ENCODE measurements at places on chromosomes 16 and 17.

- no peak for DNase-seq
Measured at GRCh38 chr17:47877368-47878034, 18.5 kb upstream of the SP2 start.

DNA sequence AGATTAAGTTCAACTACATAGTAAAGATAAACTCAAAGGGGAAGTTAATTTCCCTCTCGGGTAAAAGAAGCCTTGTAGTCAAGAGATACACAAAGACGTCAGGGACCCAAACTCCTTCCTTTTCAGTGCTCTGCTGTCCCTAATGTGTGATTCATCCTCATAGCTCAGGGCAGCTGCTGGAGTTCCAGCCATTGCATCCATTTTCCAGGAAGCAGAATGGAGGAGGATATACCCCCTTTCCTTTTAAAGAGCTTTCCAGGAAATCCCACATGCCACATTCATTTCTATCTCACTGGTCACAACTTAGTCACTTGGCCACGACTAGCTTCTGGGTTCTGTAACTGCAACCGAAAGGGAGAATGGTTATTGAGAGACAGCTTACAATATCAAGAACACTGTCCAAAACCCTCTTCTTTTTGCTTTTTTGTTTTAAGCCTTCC is 95.3 kb downstream of the SOCS1 start:
- DNase-seq, result no peak

GRCh38 chr17:46212634-46213435 is 19.6 kb upstream of the KANSL1 start:
- peak; percentile 9 for DNase-seq

- DNase-seq, result no peak
Measured at GRCh38 chr17:68572138-68572842, 28.9 kb downstream of the FAM20A start.

- DNase-seq, result no peak
Measured at GRCh38 chr17:3043737-3044365, 19.6 kb downstream of the OR1D5 start.

DNA sequence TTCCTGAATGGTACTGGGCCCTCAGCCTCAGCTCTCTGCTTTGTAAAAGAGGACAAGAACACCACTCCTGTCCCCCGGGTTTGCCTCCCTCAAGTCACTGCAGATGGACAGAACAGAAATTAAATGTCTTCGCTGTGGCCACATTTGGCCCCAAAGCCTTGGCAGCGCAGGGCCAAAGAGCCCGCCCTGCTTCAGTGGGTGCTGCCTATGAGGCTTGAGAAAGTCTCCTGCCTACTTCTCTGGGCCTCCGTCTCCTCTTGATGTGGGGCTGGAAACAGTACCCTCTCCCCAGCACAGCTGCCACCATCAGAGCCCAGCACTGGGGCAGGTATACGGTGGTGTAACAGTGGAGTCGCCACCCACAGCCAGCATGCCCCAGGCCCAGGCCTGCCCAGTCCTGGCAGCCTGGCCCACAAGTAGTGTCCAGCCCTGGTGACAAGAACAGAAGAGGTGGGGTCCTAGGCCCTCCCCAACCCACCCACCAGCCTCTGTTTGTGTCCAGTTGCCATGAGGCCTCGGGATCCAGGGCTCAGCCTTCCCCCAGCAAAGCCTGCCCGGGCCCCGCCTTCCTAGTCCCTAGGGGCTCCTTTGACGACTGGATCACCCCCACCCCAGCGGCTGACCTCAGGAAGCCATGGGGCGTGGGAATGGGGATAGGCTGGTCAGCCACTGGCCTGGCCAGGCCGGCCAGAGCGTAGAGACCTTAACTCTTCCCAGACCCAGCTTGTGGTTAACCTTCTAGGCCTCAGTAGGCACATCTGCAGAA is 3.9 kb upstream of the TPPP3 start:
- DNase-seq, result no peak

GRCh38 chr16:67525176-67525860 is 3.3 kb upstream of the RIPOR1 start:
- no peak for DNase-seq

DNA sequence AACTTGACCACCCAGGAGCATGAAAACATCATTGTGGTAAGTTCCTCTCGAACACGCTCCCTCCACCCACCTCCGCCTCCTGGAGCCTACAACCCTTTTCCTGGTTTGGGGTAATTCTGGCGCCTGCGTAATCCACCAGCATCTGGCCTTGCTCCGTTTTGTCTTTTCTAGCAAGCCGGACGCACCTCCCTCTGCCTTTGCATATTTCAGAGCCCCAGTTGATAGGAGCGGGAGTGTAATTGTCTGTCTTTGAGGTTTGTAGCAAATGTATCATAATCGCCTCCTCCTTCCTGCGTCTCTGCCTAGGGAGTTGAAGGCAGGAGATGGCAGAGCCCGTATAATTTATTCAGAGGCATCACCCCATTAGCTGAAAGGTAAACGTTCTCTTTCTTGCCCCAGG is 121.3 kb upstream of the PLCG2 start:
- DNase-seq, result no peak

DNA sequence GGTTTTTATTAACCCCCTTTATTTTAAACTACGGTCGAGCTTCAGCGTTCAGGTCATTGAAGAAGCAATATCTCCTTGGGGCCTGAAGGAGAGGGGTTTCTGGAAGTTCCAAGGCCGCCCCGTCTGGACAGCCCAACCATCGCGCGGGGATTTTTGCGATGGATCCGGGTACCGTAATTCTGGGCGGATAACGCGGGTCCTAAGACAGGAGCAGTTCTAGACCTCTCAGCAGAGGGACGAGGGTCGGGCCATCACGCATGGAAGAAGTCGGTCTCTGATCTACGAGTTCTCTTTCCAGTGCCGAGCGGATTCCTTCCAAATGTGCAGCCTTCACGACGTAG is 3.6 kb downstream of the BORCS6 start:
- no peak for DNase-seq

GRCh38 chr17:81915331-81915730 is 2.6 kb downstream of the SIRT7 start:
- DNase-seq, result no peak

GRCh38 chr17:16325964-16326363 is 27.3 kb downstream of the CENPV start:
- no peak for DNase-seq

DNA sequence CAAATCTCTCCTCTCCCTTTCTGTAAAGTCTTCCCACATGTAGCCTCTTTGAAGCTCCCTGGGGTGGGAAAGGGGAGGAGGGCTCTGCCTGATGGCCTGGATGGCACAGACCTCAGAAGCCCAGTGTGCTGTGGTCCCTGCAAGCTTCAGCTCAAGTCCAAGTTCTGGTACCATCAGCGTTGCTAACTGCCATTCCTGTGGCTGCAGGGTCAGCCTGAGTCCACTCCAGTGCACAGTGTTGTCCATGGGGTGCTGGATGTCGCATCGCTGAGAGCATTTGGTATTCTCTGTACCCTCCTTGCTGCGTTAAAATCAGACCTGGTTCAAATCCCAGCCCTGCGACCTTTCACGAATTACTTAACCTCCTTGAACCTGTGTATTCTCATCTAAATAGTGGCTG is 105.1 kb downstream of the RAB11FIP4 start:
- no peak for DNase-seq

GRCh38 chr16:89689142-89689541 is 2.7 kb downstream of the CDK10 start:
- DNase-seq, result no peak

DNA sequence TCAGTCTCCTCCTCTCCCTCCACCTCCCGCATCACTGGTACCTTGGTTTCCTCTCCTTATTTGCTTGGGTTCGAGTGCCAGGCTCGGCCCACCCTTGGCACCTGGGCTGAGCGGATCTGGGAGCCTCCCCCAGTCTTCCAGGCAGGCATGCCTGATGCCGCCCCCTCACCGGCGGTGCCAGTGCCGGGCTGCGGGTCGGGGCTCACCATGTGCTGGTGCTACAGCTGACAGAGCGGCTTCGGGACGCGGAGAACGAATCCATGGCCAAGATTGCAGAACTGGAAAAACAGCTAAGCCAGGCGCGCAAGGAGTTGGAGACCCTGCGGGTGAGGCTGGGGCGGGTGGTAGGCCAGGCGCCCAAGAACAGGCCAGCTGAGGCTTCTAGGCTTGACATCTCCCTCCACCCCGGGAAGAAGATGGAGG is 19.2 kb downstream of the FMNL1 start:
- no peak for DNase-seq

DNA sequence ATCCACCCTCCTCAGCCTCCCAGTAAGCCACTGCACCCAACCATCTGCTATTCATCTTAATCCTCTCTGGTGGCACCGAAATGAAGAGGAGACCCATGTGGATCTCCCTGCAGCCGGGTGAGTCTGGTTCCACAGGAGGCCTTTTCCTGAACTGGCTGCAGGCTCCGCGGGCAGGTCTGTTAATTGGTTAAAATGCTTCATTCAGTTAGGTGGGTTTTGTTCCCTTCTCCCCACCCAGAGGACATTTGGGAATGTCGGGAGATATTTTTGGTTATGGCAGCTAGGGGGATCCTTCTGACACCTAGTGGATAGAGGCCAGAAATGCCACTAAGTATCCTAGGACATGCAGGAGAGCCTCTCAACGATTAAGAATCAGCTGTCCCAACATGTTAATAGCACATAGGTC is 16.7 kb downstream of the C16orf54 start:
- DNase-seq, result no peak

GRCh38 chr16:4052096-4052495 is 64.1 kb downstream of the ADCY9 start:
- no peak for DNase-seq

DNA sequence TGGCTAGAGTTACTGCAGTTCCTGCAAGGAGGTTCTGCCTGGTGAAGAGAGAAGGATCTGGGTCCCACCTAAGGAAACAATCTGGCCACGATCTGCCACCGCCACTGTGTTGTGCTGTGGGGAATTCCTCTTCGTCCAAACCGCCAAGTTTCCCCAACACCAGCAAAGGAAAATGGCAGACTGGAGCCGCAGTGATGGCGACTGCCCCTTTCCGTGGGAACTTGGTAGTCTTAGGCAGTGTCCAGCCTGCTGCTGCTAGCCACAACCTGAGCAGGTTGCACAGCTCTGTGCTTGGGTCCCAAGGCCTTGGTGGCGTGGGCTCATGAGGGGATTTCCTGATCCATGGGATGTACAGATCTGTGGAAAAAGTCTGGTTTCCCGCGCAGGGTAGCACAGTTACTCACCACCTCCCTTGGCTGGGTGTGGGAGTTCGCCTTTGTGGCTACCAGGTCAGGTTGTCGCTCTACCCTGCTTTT is 28.6 kb downstream of the NFATC3 start:
- DNase-seq, result no peak
